ENCODE measurements at places on chromosomes 1 and 21.

- DNase-seq = no peak
Observed at GRCh38 chr1:19762175-19762779, 37.4 kb downstream of the TMCO4 start.

- no peak for DNase-seq
Observed at GRCh38 chr21:32881458-32881857, 109.9 kb upstream of the PAXBP1 start.

GRCh38 chr1:59367301-59368007, 70.6 kb downstream of the FGGY start:
- DNase-seq = peak; percentile 52

DNA sequence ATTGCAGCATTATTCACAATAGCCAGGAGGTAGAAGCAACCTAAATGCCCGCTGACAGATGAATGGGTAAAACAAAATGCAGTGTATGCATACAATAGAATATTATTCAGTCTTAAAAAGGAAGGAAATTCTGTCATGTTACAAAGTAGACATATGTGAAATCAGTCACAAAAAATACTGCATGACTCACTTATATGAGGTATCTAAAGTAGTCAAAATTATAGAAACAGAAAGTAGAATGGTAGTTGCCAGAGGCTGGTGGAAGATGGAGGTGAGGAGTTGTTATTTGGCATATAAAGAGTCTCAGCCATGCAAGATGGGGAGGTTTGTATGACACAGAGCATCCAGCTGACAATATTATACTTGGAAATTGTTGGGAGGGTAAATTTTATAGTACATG, 43.0 kb upstream of the EGLN1 start:
- no peak for DNase-seq

DNA sequence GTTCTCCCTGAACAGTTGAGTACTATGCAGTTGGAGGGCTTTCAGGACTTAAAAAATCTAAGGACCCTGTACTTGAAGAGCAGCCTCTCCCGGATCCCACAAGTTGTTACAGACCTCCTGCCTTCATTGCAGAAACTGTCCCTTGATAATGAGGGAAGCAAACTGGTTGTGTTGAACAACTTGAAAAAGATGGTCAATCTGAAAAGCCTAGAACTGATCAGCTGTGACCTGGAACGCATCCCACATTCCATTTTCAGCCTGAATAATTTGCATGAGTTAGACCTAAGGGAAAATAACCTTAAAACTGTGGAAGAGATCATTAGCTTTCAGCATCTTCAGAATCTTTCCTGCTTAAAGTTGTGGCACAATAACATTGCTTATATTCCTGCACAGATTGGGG, 48.7 kb upstream of the LRRC8C start:
- no peak for DNase-seq

DNA sequence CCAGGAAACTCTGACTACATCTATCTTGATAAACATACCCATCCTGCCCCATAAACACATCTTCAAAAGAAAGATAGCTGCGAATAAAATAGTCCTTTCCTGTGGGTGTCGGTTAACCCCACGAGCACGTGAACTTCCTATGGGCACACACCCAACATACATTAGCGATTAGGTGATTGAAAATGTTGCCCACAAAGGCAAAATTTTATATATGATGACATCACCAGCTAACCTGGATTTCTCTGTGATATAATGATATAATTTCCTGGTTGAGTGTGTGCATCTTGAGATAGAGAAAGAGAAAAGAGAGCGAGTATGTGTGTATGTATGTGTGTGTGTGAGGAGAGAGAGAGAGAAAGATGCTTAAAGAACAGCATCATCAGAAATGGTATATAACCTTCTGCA, 296.1 kb downstream of the PTPRC start:
- peak; percentile 51 for DNase-seq

GRCh38 chr1:168082008-168082876, 54.5 kb downstream of the GPR161 start:
- DNase-seq = peak; percentile 60

Measured in muscle of arm (tissue), 14 donors.